ENCODE measurements at places on chromosomes 5 and 9.

DNA sequence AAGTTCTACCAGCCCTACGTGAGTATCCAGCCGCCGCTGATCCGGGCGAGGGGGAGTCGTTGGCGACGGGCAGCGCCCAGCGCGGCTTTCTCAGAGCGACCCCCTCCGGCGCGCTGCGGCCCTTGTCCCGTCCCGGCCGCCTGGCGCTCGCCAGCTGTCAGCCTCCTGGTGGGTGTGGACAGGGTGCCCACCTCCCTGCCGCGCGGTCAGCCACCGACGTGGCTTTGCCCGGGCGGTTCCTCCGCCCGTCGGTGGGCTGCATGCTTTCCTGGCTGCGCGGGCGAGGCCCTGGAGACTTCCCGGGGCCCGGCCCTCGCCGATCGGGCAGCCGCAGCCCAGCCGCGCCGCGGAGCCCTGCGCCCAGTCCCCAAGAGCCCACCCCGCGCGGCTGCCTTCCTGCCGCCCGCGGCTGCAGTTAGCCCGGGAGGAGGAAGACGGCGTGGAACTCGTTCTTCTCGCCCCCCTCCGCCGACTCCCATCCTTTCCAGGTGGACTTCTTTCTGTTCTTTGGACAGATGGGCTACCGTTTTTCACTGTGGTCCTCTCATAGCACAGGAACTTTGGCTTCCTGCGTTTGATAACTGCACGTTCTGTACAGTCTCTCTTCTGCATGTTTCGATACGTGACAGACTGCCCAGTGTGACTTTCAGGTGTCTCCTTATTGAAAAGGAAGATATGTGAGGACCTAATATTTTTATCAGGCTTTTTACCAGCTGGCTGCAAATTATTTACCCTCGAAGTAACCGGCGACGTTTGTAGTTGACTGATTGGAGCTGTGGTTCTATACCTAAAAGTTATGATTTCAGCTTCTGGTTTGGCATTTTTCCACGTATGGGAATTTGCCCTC, 577 bp downstream of the AP3S1 start:
- DNase-seq = no peak

- DNase-seq = no peak
Measured at GRCh38 chr9:88975966-88976889, 15.0 kb upstream of the S1PR3 start.

DNA sequence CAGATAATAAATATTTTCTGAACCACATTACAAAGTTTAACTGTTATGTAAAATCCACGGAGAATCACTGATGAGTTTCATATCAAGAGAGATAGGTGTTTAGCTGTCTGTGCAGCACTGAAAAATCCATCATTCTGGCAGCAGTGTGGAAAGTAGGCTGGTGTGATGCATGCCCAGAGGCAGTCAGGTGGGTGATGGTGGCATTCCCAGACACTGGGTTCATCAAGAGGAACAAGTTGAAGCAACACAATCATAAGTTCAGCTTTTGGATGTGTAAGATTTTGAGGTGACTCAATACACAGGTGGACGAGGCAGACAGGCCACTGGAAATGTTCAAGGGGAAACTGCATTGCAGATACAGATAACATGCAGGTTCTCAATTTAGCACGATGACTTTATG, 11.9 kb downstream of the DNAH5 start:
- no peak for DNase-seq

GRCh38 chr5:33840927-33841547, 50.8 kb downstream of the ADAMTS12 start:
- DNase-seq = no peak

- no peak for DNase-seq
Measured at GRCh38 chr9:86925686-86926085, 21.6 kb downstream of the GAS1 start.

- no peak for DNase-seq
Measured at GRCh38 chr5:154484393-154485095, 6.5 kb upstream of the HAND1 start.

DNA sequence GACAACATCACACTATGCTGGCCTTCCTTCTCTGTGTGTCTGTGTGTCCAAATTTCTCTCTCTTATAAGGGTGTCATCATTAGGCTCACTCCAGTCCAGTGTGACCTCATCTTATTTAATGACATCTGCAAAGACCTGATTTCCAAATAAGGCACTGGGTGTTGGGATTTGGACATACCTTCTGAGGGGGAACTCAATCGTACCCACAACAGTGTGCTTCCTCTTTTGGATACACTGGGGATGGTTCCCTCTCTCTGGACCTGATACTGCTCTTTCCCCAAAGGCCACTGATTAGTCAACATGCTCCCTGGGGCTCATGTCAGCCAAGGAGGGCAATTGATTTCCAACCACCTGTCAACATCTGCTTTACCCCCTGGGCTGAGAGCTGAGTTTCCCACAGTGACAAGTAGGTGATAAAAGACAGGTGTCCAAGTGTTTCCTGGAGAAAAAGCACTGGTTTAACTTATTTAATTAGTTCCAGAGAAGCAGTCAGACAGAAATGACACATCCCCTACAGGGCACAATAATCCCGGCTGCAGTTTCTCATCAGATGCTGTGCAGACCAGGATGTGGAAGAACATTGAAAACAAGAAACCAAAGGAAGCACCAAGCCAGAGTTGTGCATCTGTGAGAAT, 17.8 kb upstream of the CEP72 start:
- no peak for DNase-seq

GRCh38 chr9:7936996-7937395, 137.4 kb upstream of the DMAC1 start:
- no peak for DNase-seq

- no peak for DNase-seq
Measured at GRCh38 chr5:54090495-54091120, 219.8 kb downstream of the ARL15 start.

GRCh38 chr5:36261186-36261585, 19.5 kb upstream of the NADK2 start:
- no peak for DNase-seq

GRCh38 chr9:34253460-34253837, 74.6 kb downstream of the UBAP1 start:
- DNase-seq = peak; percentile 78

- no peak for DNase-seq
Measured at GRCh38 chr5:104708027-104708426, 1145.4 kb upstream of the NUDT12 start.

- DNase-seq = peak; percentile 82
Measured at GRCh38 chr9:92790542-92791527, 26.2 kb upstream of the BICD2 start.

GRCh38 chr9:117088786-117089185, 326.1 kb downstream of the ASTN2 start:
- no peak for DNase-seq

- no peak for DNase-seq
Measured at GRCh38 chr5:159189310-159189709, 20.0 kb downstream of the RNF145 start.

DNA sequence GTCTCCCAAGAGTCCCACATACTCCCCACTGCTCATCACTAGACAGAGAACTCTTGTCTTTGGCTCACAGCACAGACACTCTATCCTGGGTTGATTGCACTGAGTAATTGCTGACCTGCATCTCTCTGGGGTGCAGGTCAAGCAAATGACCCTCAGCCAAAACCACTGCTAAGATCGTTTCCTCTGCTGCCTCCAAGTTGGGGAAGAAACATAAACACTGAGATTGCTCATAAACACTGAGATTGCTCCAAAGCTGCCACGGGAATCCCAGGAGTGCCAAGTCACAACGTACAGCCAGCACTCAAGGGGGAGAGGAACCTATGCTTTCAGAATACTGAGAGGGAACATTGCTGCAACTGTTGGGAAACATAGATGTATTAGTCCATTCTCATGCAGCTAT, 1402.1 kb upstream of the ACO1 start:
- DNase-seq = no peak

DNA sequence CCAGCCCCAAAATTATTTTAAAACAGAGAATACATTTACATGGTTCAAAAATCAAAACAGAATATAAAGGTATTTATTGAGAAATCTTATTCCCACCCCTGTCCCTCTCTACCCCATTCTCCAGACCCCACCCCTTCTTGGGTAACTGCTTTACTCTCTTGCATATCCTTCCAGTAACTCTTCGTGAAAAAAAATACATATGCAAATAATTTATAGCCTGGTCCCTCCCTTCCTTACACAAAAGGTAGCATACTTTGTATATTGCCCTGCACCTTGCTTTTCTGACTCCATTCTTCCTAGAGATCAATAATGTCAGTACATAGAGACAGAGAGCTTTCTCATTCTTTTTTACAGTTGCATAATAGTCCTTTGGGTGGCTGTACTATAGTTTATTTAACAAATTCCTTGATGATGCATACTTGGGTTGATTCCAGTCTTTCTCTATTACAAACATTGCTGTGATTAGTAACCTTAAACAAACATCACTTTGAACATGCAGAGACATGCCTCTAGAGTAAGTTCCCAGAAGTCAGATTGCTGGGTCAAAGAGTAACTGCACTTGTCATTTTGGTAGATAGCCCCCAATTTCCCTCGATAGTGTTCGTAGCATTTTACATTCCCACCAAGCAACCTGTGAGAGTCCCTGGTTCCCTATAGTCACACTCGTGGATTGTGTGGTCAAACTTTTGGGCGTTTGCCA, 47.9 kb downstream of the STOM start:
- no peak for DNase-seq

- peak; percentile 72 for DNase-seq
Measured at GRCh38 chr5:181190711-181191525, 14.1 kb downstream of the TRIM7 start.

- no peak for DNase-seq
Measured at GRCh38 chr5:69449511-69449910, 34.6 kb downstream of the MARVELD2 start.

DNA sequence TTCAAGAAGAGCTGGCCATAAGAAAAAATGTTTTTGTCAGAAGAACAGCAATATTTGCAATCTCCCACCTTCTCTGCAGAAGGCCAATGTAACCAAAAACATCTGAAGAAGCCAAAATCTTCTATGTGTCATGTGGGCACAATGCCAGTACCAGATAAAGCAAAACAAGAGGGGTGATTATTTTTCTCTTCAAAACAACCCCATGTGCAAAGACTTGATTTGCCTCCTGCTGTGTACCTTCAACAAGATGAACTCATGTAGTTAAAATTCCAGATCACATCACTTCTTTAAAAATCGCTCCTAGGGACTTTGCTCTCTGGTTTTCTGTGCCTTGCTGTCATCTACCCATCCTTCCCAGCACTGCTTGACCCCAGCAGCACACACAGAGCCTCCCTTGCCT, 134.0 kb upstream of the MAP3K1 start:
- no peak for DNase-seq

- no peak for DNase-seq
Measured at GRCh38 chr5:87229780-87230179, 37.9 kb upstream of the RASA1 start.

- no peak for DNase-seq
Measured at GRCh38 chr9:38705917-38706316, 14.0 kb downstream of the FAM240B start.

GRCh38 chr5:173542964-173543363, 73.5 kb downstream of the BOD1 start:
- DNase-seq = peak; percentile 63

GRCh38 chr5:1827886-1828397, 26.7 kb downstream of the NDUFS6 start:
- no peak for DNase-seq

- DNase-seq = no peak
Measured at GRCh38 chr5:64685866-64686265, 4.4 kb upstream of the SHISAL2B start.

- no peak for DNase-seq
Measured at GRCh38 chr5:124952079-124952478, 205.6 kb upstream of the ZNF608 start.

DNA sequence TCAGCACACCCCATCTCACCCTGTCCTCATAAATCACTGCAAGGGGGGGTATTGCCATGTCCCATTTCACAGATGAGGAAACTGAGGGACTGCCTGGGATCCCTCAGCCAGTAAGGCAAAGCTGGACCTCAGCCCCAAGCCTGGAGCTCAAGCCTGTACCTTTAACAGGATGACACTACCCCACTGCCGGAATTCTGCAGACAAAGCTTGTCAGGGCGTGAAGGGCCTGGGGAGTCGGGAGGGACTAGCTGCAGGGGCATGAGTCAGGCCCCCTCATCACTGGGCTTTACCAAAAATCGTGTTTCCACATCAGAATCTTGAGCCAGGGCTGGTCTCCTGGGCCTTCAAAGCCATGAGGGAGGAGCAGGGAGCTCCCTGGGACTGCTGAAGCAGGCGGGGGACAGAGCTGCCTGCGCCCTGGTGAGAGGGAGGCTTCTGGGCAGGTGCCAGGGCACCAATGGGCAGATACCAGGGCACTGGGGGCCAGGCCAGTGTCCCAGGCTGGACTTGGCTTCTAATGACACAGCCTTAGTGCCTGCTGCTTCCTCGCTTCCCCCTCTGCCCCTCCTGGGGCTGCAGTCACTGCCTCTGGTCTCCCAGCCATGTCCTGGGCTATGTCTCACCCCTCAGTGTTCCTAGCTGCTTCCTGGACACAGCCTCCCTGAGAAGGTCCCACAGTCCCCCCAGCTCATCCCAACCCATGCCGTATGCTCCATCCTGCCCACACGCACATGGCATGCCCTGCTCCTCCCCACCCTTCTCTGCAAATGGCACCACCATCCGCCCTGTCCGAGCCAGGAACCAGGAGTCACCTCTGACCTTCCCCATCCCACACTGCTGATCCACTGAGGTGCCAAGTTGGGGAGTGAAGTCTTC, 80.7 kb downstream of the LMX1B start:
- no peak for DNase-seq

GRCh38 chr5:756171-756570, 28.4 kb downstream of the ZDHHC11B start:
- peak; percentile 65 for DNase-seq

DNA sequence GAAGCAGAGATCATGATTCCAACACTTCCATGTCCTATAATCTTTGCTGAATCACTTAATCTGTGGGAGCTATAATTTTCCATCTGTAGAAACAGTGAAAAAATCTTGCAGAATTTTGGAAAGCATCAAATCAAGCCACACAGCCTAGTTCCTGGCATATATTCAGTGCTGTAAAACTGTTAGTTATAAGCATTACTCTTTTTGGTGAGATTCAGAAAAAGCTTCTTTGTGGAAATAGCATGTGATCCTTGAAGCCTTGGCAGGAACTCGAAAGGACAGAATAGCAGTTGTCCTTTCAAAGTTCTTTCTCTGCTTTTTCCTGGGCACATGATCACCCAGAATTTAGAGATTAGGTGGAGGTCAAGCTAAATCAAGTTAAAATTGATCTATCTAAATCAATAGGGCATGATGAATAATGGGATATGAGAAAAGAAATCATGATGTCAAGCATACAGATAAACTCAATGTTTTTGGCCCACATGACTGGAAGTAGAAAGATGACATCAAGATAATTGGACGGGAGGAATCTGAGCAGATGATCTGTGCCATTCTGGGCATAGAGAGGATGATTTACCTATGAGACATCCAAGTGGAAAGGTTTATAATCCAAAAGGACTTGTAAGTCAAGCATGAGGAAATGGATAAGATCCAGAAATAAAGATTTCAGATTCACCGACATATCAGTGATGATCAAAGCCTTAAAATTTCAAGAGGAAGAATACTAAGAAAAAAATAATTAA, 73.1 kb downstream of the TMEM232 start:
- no peak for DNase-seq

GRCh38 chr5:38883842-38884241, 38.0 kb downstream of the OSMR start:
- DNase-seq = no peak

Measured in Right ventricle myocardium superior (tissue), 1 donor.